ENCODE measurements at places on chromosomes 5 and 9. TPM values are rescaled to one million over a fixed set of nuclear protein-coding genes. Genes with fewer than 3 reads are reported as not detected.

The SPINK6 gene
- total RNA-seq: not detected

The ZNF483 gene
- total RNA-seq: 325 TPM

The CDX1 gene
- not detected for total RNA-seq

The RC3H2 gene
- total RNA-seq: 61.5 TPM

The PCDHA7 gene
- total RNA-seq: 5.0 TPM

The DRD1 gene
- 10.1 TPM for total RNA-seq

The WNT8A gene
- total RNA-seq: 0.72 TPM

The PCDHGB4 gene
- 7.4 TPM for total RNA-seq

- DNase-seq: no peak
Observed at GRCh38 chr5:79257314-79257713, 21.4 kb downstream of the JMY start.

- no peak for DNase-seq
Observed at GRCh38 chr9:98318834-98319478, 63.5 kb upstream of the TBC1D2 start.

DNA sequence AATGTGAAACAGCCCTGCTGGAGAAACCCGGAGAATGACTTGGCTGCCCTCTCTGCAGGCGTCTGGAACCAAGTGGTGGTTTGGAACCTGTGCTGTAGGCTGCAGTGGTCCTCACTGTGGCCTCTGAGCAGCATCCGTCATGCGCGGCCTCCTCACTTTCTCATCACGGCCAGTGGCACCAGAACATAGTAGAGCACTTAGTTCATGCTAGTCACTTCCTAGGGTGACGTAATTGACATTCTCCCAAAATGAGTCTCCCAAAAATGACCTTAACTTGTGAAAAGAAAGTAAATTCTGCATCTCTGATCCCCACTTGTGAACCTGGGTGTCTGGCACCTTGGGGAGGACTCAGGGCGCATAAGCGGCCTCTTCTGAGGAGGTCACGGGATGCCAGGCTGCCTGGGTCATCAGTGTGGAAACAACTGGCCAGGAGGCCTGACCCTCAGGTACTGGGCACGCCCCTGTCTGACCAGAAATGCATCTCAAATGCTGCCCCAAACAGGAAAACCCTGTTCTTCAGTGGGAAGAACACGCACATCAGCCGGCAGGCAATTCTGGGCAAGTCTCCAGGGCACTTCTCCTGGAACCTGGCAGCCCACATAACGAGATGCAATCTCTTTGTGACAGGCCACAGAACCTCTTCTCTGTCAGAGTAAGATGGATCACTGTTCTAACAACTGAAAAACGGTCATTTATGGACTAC, 36.6 kb upstream of the SPTLC1 start:
- no peak for DNase-seq

GRCh38 chr5:128144491-128144890, 60.9 kb downstream of the SLC12A2 start:
- DNase-seq: no peak

DNA sequence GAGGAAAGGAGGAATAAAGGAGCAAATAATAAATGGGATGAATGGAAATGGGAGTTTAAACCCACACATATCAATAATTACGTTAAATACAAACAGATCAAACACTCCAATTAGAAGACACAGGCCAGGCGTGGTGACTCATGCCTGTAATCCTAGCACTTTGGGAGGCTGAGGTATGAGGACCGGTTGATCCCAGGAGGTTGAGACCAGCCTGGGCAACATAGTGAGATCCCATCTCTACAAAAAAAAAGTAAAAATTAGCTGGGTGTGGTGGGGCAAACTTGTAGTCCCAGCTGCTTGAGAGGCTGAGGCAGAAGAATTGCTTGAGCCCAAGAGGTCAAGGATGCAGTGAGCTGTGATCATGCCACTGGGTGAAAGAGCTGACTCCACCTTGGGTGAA, 3.7 kb downstream of the BAAT start:
- DNase-seq: no peak

DNA sequence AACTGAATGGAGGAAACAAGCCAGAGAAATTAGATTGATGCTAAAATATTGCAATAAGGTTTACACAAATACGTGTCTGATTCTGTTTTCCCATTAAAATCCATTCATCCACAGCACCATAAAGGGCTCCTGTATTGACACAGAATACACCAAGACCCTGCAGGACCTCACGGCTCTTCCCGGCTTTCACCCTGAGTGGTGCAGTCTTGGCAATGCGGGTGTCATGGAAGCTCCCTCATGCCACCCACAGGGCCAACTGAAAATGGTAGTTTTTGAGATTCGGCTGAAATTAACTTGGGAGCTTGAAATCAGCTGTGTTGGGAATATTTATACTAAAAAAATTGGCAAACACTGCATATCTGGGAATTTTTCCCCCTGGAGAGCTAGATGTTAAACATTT, 17.3 kb upstream of the EXOC3 start:
- DNase-seq: no peak

DNA sequence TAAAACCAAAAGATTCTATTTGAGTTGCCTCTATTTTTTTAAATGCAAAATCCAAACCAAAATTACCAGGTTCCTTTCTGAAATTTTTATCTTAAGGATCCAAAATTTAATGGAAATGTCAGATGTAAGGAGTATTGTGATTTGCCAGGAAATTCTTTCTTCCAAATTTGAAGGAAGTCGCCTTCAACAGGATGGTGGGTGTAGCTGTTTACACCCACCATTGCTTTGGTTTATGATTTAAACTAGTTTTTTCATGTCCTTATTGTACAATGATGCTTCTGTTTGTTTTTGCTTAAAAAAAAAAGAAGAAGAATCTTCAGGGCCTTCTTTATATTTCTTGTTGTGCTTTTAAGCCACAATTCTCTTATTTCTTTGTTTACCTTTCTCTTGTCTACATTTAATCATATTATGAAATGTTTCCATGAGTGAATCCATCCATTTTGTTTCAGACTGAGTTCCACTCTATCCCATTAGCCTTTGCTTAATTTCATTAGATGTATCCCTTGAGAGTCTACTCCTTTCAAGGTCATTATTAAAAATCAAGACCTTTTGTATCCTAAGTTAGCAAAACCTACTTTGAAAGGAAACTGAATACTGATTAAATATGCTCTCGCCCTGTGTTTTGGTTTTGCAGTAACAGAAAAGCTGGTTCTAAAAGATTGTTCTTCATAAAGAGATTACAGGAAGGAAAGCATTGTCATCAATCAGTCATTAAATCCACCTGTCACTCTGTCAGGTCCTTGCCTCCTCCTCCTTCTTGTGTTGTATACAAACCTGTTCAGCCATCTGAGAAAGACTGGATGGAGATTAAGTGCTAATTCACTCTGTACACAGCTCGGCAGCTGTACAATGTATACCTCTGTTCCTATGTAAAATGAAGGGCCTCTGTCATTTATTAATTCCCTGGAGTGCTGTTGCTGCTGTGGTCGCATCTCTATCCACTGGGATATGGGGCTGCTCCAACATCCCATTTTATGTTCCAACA, 45.5 kb upstream of the SLC2A8 start:
- no peak for DNase-seq

DNA sequence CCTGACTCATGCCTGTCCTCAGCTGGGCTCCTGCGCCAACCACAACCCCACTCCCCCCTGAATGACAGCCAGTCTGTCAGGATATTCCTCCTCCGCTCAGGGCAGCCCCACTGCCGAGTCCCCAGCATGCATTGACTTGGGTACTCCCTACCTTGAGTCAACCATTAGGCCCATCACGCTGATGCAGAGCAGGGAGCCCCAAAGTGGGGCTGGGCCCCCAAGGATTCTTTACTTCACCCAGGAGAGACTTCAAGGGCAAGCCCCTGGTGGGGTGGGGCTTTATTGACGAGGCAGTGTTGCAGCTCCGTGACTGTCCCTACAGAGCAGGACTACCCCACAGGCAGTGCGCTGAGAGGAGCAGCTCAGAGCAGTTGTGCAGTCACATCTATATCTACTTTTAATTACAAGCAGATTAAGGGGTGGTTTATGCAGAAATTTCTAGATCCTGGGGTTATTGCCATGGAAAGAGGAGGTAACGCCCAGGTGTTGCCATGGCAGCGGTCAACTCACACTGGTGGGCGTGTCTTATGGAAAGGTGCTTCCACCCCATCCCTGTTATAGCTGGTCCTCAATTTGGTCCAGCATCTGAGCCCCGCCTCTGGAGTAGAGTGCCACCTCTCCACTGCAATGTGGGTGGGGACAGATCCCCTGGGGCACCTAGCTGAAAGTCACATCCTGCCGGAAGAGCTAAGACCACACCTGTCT, 32.1 kb upstream of the FCN1 start:
- DNase-seq: no peak

DNA sequence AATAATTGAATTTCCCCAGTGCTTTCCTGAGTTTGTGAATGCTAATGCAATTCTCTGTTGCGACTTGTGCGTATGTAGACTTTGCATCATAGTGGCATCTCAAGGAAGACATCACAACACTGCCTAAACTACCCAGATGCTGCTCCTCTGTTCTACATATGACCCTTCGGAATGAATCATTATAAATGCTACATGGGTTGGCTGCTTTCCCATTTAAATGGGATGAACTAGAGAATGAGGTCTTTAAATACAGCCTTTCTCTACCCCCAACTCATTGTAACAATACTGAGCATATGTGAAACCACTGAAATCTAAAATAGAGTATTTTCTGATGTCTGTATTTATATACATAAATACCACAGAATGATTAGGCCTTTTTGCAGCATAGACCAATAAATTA, 136.6 kb upstream of the ICE1 start:
- DNase-seq: no peak

DNA sequence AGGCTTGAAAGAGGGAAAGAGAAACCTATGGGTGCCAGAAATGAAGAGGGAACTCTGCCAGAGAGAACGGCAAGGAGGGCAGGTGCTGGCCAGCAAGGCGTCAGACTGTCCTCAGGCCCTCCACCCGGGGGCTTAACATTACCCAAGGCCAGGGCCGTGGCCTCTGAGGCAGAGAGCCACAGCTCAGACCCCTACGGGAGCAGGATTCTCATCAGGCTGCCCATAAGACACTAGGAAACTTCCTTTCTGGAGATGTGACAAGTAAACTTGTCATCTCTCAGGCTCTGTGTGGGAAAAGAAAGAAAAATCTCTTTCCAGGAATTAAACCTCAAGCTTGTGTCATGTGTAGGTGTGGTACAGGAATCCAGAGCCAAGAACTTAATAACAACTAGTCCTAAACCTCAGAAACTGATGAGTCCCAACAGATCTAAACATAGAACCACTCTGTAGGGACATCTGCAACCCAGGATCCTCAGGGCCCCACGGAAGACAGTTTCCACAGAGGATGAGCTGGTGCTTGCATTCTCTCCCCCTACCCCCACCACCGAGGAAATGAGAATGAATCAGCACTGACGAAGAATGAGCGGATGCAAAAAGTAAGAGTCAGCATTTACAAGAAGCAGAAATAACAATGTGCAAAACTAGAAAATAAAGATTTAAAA, 74.3 kb downstream of the DCP2 start:
- DNase-seq: no peak

DNA sequence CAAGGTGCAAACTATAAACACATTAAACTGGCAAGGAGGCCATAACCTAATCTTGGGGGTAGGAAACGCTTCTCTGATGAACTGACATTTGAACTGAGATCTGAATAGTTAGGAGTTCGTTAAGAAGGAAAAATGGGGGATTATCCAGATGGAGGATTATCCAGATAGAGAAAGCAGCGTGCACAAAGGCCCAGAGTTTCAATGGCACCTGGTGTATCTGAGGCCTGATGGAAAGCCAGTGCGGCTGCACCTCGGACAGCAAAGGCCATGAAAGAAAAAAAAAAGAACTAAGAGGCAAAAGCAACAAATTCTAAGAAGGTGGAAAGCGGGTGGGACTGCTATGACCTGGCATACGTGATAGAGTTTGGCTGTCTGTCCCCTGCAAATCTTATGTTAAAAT, 13.0 kb upstream of the CTNNAL1 start:
- no peak for DNase-seq

- DNase-seq: no peak
Observed at GRCh38 chr5:63743096-63743798, 219.0 kb downstream of the HTR1A start.

- DNase-seq: no peak
Observed at GRCh38 chr5:133679534-133679933, 67.2 kb upstream of the FSTL4 start.

DNA sequence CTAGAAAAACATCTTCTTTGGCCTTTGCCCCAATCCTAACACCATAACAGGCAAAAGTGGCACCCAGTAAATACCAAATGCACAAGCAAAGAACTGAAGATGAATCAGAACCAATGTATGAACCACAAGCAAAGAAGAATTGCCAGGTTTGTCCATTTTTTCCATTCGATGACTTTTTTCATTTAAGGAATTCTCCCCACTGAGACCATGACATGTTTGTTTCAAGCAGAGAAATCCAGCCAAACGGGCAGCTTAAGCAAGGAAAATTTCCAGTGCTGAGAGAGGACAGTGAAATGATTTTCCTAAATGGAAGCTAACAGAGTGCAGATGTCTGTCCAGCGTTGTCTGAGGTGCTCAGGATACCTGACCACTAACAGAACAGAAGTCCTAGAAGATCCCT, 203.7 kb downstream of the ADAMTS12 start:
- DNase-seq: no peak

DNA sequence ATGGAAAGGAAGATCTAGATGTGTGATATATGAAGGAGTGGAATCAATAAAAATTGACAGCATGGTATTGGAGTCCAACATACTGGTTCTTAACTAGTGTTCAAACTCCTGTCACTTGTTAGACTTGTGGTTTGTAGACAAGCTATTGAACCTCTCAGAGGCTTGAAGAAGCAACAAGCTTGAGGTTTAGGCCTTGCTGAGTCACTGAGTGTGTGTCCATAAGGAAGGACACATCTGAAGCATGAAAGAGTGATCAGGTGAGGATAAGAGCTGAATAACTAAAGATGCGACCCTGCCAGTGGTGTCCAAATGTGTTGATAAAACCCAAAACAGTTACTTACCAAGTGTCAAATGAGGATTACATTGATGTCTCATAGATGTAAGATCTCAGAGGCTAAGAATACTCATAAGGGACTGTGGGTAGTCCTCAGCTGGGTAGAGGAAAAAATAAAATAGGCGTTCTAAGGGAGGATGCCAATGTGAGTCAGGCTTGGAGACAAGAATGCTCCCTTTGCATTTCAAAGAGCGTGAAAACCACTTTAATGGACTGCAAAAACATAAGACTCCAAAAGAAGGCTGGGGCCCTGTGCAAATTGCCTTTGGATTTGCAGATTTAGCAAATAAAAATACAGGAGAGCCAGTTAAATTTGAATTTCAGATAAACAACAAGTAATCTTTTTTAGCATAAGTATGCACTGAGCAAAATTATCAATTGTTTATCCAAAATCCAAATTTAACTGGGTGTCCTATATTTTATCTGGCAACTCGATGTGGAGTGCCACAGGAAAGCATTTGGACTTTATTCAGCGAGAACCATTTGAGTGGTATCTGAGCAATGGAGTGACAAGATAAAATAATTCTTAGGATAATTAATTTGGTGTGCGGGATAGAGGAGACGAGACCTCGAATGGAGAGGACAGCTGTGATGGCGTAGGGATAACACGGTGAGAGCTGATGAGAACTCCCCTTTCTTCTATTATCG, 757.3 kb upstream of the WWC1 start:
- no peak for DNase-seq

- no peak for DNase-seq
Observed at GRCh38 chr5:125713109-125713805, 710.0 kb upstream of the GRAMD2B start.
